ENCODE measurements at places on chromosomes 13 and 19.

DNA sequence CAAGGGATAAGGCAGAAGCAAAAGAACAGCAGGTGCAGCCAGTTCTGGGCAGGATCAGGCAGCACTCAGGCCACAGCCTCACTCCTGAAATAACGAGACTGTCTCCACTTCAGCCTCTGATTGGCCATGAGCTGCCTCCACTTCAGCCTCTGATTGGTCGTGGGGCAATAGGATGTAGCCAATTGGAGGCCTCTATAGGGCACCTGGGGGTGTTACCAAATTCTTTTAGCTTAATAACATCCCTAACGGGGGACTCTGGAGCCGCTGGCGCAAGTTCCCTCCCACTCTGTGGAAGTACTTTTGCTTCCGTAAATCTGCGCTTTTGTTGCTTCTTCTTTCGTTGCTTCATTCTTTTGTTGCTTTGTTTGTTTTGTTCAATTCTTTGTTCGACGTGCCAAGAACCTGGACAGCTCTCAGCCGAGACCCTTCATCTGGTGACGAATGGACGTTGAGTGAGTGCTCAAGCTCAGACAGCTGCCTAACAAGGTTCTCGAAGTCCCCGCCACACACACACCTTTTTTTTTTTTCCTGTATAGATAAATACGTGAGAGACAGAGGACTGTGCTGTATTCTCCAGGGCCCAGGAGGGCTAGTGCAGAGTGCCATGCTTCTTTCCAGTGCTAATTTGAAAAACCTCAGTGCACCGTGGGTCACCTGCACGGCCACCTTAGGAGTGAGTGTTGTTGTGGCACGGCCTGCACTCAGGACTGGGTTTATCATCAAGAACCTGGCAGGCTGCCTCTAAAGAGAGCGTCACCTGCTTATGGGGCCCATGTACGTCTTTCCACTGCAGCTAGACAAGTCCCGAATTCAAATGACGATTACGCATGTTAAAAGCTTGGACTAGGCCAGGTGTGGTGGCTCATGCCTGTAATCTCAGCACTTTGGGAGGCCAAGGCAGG lies 32.0 kb upstream of the TUBGCP3 start:
- no peak for DNase-seq

- no peak for DNase-seq
These were observed 6.7 kb upstream of the DIAPH3 start for GRCh38 chr13:60170414-60170813.

DNA sequence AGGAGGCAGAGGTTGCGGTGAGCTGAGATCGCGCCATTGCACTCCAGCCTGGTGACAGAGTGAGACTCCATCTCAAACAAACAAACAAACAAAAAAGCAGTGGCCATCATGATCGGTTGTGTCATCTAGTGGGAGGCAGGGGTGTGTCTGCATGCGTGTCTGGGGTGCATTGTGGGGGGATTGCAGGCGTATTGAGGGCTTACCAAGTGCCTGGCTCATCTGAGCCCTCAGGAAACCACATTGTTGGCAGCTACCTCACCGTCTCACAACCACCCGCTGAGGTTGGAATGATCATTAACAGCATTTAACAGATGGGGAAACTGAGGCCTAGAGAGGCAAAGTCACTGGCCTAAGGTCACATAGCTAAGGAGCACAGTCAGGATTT lies 30.5 kb downstream of the NFIC start:
- no peak for DNase-seq

DNA sequence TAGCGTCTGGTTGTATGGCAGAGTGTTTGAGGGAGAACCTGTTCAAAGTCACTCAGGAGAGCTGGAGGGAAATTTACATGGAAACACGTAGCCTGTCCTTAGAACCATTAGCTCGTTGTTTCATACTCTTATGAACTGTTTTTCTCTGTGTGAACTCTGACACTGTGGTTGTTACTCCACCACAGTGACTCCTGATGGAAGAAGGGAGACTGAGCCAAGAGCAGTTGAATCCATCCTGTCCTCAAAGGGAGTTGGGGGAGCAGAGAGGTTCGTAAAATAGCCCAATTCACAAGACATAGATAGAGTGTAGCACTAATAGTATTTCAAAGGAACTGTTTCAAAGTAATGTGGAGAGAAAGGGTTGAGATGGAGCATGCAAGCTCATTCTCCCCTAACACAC lies 964.8 kb downstream of the PCDH9 start:
- no peak for DNase-seq

DNA sequence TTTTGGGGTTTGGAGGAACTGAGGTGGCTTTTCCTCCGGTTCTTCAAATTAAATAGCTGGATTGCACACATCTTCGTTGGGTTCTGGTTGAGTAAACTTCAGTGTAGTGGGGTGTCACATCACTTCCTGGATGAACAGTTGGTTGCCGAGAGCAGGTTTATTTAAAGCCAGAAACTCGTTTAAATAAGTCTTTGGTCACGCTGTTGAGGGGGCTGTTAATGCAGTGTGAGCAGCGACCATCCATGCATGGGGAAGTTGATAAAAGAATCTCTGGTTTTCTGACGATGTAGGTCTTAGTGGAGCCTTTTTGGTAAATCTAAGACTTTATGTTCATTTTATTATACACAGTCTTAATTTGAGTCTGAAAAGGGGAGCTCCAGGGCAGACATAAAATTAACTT lies 351.2 kb upstream of the ARGLU1 start:
- DNase-seq: no peak

- no peak for DNase-seq
These were observed 9.9 kb downstream of the CNFN start for GRCh38 chr19:42380155-42380554.

DNA sequence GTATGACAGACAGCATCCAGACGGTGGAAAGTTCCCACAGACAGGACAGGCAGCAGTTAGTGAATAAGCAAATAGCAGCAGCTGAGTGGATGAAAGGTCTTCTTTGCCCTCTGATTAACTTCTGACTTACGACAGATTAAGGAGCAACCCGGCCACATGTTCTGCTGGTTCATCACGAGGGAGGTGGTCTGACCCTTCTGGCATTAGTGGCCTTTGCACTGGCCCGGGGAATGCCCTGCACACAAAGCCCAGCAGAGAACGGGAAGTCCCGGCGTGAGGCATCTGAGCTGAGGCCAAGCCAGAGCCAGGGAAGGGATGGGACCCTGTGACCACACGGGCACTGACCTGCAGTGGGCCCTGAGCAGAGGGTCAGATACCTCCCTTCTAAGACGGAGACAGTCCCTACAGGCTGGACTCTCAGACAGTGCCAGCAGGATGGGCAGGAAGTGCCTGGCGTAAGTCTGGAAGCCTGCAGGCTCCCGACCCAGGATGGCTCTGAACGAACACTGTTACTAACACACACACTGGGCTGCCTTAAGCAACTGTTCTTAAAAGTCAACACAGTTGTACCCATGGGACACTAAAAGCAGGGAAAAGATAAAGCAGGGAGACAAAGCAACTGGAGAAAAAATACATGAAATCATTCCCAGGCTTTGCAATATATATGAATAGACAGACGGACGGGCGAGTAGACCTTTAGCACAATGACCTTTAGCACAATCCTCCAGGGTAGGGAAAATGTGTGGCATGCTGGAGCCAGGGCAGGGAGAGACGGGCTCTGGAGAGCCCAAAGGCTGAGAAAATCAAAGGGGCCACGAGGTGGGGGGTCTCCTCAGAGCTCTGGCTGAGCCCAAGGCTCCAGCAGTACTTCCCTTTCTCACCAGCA lies 6.3 kb downstream of the C19orf12 start:
- no peak for DNase-seq

DNA sequence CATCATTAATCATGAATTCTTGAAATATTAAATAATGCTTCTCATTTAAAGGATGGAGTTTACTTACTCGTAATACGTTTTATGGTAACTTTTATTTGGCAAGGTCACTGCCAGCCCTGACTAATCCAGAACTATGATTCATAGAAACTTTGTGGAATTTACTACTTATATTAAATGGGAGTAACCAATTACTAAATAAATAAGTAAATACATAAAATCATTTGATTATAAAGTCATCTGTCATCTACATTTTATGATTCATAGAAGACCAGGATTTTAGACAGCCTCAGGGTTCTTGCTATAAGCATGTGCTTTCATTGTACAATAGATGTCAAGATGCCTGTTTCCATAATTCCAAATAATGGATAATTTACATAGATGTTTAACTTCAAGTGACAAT lies 611.1 kb downstream of the TBC1D4 start:
- no peak for DNase-seq

DNA sequence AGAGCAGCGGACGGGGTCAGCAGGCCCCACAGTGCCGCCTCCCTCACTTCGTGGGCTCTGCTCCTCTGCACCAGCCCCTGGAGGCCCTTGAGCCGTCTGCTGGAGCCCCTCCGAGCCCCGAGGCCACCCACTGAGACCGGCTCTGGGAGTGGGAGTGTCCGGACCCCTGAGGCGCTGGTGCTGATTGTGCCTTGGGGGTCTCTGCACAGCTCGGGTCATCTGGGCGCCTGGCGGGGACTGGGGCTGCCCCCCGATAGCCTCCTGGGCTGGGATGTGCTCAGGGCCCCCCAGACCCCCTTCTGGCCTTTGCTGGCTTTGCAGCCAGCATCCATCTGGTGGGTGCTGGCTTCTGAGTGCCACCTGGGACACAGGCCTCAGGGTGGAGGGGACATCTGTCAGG lies 15.4 kb downstream of the CBARP start:
- DNase-seq: no peak

- DNase-seq: peak; percentile 59
These were observed 579 bp downstream of the ZNF566 start for GRCh38 chr19:36488846-36489117.

DNA sequence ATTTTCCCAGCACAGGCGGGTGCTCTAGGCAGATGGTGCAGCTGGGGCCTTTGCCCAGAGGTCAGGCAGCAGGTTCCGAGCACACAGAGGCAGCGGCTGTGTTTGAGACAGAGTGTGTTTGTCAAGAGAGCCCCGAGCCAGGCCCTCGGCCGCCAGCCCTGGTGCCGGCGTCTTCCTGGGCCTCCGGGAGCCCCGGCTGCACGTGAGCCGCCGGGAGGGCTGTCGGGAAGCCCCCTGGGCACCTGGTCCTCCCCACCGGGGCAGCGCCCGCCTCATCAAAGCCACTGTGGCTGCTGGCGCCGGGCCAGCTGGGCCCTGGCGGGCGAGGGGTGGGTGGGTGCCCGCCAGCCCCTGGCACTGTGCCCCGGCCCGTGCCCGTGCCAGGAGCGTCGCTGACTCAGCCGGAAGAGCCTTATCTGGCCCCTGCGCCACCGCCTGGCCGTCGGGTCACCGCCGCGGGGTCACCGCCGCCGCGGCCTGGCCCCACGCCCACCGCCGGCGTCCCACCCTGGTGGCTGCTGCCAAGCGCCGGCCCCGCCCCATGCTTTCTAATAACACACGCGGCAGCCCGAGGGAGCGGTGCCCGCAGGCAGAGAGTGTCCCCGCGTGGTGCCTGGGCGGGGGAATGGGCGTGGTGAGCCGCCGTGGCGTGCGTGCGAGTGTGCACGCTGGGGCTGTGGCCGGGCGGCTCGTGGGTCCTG lies 14.9 kb downstream of the ARID3A start:
- DNase-seq: peak; percentile 86

DNA sequence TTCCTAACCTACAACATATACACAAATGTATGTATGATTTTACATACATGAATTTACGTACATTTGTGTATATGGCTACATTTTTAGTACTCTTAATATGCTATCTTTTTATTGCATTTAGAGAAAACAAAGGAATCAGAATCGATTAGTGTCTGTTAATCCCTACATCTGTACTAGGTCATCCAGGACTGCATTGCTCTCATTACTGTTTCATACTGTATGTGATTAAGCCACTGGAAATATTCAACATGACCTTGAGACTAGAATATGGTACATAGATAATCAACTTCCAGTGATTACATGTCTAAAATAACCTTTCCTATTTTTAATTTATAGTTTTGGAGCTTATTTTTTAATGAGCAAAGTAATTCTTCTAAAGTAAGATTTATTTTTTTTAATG lies 5.3 kb upstream of the MAB21L1 start:
- DNase-seq: no peak

GRCh38 chr19:48966541-48967345 lies 1.6 kb downstream of the FTL start:
- DNase-seq: no peak

- DNase-seq: no peak
These were observed 314.2 kb downstream of the DLEU7 start for GRCh38 chr13:50529154-50529882.

- peak; percentile 86 for DNase-seq
These were observed at the start of gene CARD8 for GRCh38 chr19:48255376-48256303. Gene CARD8 (minus strand): TSS chr19:48255912. CDS start chr19:48241020, 14,892 bp downstream.

- DNase-seq: no peak
These were observed 198.2 kb upstream of the TMTC4 start for GRCh38 chr13:100872761-100873160.

- DNase-seq: no peak
These were observed 460.6 kb downstream of the FGF14 start for GRCh38 chr13:101941095-101941783.

DNA sequence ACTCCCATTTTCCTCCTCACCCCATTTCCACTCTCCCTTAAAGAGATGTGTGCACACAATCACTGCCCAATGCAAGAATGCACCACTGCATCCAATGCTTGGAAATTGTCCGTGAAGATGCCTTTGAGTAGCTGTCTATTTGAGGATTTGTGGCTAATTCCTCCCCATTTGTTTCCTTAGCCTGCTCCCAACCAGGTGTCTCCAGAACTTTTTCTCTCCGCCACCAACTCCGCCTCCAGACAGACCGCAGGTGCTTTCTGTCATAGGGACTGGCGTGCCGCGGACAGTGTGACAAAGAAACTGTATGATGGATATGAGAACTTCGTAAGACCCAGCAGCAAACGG lies 461 bp upstream of the TM9SF2 start:
- no peak for DNase-seq

- peak; percentile 56 for DNase-seq
These were observed 18.5 kb upstream of the POP4 start for GRCh38 chr19:29587518-29587986.

DNA sequence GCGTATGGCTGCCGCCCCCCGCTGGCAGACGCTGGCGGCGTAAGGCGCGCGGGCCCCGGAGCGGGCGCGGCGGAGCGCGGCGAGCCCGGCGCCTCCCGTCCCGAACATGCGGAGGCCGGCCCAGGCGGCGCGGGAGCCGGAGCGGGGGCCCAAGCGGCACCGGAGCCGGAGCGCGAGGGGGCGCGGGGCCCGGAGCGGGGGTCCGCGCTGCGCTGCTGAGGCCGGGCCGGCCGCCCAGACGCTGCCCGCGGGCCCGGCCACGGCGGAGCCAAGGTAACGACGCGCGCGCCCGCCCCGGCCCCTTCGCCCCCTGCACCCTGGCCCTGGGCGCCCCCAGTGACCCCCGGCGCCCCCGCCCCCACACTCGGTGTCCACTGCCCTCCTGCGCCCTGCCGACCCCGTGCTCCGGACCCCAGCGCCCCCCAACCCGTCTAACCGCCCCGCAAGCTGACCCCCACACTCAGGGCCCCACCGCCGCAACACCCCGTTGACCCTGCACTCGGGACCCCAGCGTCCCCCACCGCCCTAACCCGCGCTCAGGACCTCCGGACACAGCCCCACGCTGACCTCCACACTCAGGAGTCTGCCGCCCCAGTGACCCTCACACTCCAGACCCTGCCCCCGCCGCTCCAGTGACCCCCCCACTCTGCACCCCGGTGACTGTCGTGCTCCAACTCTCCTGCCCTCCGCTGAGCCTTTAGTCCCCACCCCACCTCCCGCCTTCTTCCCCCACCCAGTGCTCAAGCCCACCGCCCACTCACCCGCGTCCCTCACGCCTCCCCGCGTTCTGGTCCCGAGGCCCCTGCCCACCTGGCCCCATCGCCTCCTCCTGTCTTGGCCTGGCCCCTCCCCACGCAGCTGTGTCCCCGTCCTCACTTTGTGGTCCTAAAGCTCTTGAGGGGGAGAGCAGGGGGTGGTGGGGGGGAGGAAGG lies at the start of gene CSNK1G2:
CSNK1G2 (plus strand) TSS at position 27 of the 932 bp plus-strand sequence. CDS start 28,601 bp downstream, outside the sequence.
- no peak for DNase-seq
